ENCODE measurements at places on chromosomes 1 and 21.

GRCh38 chr1:195604287-195604686 lies 1004.0 kb downstream of the KCNT2 start:
- no peak for DNase-seq

DNA sequence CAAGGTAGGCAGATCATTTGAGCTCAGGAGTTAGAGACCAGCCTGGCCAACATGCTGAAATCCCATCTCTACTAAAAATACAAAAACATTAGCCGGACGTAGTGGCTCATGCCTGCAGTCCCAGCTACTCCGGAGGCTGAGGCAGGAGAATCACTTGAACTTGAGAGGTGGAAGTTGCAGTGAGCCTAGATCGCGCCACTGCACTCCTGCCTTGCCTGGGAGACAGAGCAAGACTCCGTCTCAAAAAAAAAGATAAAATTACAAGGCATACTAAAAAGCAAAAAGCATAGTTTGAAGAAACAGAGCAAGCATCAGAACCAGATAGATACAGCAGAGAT lies 61.2 kb upstream of the CDC42BPA start:
- no peak for DNase-seq

- no peak for DNase-seq
These were observed 7.7 kb upstream of the HTR1D start for GRCh38 chr1:23224739-23225648.

- no peak for DNase-seq
These were observed 25.7 kb downstream of the CTH start for GRCh38 chr1:70436622-70437251.

DNA sequence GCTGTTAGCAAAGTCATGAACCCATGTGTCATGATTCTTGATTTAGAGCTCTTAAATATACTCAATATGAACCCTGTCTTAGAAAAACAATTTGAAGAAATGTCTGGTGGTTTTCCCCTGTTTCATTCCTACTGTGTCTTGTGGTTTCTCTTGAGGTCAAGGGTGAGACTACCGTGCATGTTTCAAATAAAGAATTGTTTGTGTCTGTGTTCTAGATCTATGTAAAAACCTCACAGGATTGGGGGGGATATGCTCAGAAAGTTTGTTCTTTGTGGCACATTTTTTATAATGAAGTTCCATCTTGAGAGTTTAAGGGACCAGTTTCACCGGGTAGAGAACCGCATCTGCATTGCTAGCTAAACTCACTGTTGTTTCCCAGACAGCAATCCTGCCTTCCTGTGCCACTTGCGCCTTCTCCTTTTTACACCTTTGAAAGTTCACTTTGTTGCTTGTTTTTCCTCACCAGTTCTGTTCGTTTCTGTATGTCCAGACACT lies 30.9 kb upstream of the CACYBP start:
- DNase-seq, result no peak

GRCh38 chr1:150999926-151000325 lies 6.8 kb downstream of the MINDY1 start:
- no peak for DNase-seq

DNA sequence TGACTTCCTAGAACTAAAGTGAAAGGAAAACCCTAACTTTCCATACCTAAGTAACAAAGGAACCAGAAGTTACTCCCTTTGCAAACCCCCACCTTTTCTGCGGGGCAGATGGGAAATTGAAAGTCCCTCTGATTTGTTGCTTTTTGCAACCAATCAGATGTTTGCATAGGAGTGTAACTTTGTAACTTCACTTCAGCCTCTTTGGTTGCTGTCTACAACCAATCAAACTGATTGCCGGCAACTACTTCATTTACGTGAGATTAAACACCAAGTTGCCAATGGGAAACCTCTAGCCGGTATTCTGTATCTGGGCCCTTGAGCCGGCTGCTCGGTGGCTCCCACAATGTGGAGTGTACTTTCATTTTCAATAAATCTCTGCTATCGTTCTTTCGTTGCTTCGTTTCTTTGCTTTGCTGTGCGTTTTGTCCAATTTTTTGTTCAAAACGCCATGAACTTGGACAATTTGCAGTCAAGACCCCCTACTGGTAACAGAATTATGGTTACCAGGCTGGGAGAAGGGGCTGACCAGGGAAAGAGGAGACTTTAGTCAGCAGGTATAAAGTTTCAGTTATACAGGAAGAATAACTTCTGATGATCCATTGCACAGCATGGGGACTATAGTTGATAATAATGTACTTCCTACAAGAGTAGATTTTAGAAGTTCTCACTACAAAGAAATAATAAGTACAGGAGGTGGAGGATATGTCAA lies 69.2 kb upstream of the RGS2 start:
- DNase-seq, result no peak

DNA sequence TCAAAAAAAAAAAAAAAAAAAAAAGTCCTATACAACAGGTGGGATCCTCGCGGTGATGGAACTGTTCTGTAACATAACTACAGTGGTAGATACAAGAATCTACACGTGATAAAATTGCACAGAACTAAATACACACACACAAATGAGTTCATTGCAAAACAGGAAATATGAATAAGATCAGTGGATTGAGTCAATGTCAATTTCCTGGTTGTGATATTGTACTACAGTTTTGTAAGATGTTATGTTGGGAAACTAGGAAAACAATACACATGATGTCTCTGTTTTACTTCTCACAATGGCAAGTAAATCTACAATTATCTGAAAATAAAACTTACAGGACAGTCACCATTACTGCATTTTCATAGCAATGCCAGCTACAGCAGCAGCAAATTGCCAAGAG lies 59.8 kb downstream of the ITGB3BP start:
- DNase-seq, result no peak

DNA sequence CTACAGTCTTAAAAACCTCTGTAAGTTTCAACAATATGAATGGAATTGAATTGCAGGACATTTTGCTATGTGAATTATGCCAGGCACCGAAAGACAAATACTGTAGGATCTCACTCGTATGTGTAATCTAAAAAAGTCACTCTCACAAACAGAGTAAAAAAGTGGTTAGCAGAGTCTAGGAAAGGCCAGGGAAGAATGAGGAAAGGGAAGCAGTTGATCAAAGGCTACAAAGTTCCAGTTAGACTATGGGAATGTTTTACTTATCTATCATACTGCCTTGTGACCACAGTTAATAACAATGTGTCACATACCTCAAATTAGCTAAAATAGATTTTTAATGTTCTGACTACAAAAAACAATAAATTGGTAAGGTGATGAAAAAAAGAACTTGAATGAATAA lies 565.4 kb upstream of the BRINP3 start:
- no peak for DNase-seq

DNA sequence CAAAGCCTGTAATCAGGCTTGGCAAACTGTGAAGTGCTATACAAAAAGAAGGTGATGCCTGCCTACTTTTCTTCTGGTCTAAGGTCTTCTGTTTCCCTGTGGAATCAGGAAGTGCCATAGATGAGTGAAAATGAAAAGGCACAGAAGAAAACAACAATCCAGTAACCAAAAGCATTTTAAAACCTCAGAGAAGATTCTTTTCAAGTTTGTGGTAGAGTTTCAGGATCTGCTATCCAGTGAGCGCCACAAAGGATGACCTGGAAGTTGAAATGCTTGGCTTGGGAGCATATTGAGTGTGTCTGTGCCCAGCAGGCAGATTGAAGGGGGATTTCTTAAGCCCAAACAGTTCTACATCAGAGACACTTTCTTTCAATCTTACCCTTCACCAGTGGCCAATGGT lies 272.2 kb downstream of the PAPPA2 start:
- no peak for DNase-seq

DNA sequence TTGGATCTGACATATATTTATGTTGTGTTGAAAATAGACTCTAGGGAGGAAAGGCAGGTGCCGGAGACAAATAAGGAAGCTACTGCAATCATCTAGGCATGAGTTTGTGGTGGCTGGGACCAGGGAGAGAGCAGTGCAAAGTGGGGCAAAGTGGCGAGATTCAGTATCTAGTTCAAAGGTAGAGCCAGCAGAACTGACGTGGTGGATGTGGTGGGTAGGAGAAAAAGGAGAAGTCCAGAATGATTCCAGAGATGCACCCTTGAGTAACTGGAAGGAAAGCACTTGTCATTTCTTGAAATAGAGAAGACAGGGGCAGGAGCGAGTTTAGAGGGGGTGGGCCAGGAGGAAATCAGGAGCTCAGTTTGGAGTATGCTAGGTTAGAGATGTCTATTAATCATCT lies 275.2 kb downstream of the KAZN start:
- DNase-seq, result no peak

GRCh38 chr1:115090540-115090939 lies 1.2 kb upstream of the TSPAN2 start:
- no peak for DNase-seq

DNA sequence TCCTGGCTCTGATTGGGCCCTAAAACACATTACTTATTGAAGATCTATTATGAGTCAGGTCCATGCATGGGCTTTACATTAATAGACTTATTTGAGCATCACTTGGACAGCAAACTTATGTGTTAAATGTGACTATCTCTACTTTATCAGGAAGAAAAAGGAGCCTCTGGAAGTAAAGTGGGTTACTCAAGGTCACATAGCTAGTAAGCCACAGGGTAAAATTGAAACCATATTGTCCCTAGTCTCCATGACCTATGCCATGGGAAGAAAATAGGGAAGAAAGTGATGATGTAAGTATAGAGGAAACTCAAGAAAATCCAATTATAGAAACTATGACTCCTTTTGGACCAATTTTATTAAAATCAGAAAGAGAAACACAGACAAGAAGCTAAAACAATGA lies 555.3 kb downstream of the NUF2 start:
- no peak for DNase-seq

- no peak for DNase-seq
These were observed 58.6 kb downstream of the IL23R start for GRCh38 chr1:67224856-67225255.

Data from NCI-H187 treated with DMSO at 0.1 percent for 48 hours (cell line).